ENCODE measurements at places on chromosomes 2 and 18. TPM values are rescaled to one million over a fixed set of nuclear protein-coding genes. Genes with fewer than 3 reads are reported as not detected.

Gene ADD2
- 2.9 TPM for total RNA-seq

Gene USP14
- total RNA-seq: 41.9 TPM

Gene NRP2
- 37.7 TPM for total RNA-seq

Gene AOX1
- 38.6 TPM for total RNA-seq

Gene MALL
- 26.2 TPM for total RNA-seq

Gene SCG2
- 0.57 TPM for total RNA-seq

- no peaks in the 10 kb centered on the region for H3K36me3 ChIP-seq
- no peak for DNase-seq
- H3K27ac ChIP-seq: no peak overlapping the region
- H3K4me1 ChIP-seq: no peaks in the 10 kb centered on the region
- no peaks in the 10 kb centered on the region for H3K27me3 ChIP-seq
- no peak overlapping the region for H3K4me3 ChIP-seq
These were observed 149.1 kb downstream of the GREB1L start for GRCh38 chr18:21391074-21391673.

- no peaks in the 10 kb centered on the region for H3K36me3 ChIP-seq
- no peak for DNase-seq
- no peaks in the 10 kb centered on the region for H3K4me1 ChIP-seq
- no peaks in the 10 kb centered on the region for H3K27me3 ChIP-seq
- H3K27ac ChIP-seq: no peak overlapping the region
These were observed 195.8 kb downstream of the HDAC4 start for GRCh38 chr2:239204876-239205468.

DNA sequence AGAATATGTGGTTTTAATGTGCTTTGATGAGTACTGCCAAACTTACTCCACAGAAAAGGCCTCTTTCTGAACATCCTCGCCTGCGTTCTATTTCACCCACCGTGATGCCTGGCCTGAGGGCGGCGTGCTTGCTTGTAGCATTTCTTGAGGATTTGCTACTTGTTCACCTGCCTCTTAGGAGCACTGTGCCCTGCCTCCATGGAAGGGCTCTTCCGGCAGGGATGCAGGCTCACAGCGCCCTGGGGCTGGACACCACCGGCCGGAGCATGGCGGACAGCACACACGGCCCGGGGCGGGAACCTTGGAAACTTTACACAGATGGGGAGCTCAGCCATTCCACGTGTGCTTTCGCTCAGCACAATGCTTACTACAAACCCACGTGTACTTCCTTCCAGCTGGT lies 37.1 kb downstream of the ANO7 start:
- no peak overlapping the region for H3K27ac ChIP-seq
- no peaks in the 10 kb centered on the region for H3K4me1 ChIP-seq
- no peak for DNase-seq
- peaks cover 3% of the 10 kb centered on the region for H3K36me3 ChIP-seq
- no peak overlapping the region for H3K4me3 ChIP-seq

- DNase-seq: no peak
- H3K4me3 ChIP-seq: no peak overlapping the region
- no peaks in the 10 kb centered on the region for H3K36me3 ChIP-seq
- H3K27me3 ChIP-seq: no peaks in the 10 kb centered on the region
These were observed 18.3 kb downstream of the ASXL3 start for GRCh38 chr18:33596178-33596854.

DNA sequence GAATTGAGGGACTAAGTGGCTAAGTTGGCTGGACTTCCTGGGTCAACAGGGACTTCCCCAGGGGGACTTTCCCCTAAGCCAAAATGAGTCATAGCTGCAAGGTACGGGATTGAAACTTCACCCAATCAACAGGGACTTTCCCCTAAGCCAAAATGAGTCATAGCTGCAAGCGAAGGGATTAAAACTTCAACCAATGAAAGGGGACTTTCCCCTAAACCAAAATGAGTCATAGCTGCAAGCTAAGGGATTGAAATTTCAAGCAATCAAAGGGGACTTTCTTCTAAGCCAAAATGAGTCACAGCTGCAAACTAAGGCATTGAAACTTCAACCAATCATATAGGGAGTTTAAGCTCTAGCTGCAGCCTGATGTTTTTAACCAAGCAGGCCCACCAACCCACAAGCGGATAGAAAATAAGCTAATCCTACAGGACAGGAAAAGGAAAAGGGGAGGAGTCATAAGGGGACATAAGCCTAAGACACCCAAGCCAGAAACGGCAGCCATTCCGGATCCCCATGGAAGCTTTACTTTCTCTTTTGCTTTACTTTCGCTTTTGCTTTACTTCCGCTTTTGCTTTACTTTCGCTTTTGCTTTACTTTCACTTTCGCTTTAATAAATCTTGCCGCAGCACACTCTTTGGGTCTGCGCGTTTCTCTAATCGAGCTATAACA lies 1375.4 kb upstream of the CELF4 start:
- no peaks in the 10 kb centered on the region for H3K4me1 ChIP-seq
- no peak overlapping the region for H3K4me3 ChIP-seq
- no peak overlapping the region for H3K27ac ChIP-seq
- H3K27me3 ChIP-seq: no peaks in the 10 kb centered on the region

DNA sequence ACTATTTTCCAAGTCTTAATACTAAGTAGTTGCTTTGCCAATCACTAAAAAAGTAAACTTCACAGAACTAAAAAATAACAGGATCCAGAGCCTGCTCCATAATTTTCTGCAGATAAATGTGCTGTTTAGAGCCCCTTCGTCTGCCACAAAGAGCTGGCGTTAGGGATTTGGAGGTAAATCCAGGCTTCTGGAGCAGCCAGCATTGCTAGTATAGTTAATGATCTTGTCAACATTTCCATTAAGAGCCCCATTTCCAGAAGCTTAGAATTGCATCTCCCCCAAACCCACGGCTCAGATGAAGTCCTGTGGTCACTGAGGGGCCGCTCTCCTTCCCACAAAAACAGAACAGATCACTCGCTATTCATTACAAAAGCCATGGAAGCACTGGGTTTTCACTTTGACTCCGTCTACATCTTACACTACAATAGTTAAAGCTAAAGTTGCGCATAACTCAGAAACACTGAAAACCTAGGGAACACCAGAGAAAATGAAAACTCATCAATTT lies 41.9 kb downstream of the ZNF516 start:
- no peak overlapping the region for H3K4me3 ChIP-seq

GRCh38 chr2:196957881-196958525 lies 31.5 kb upstream of the PGAP1 start:
- H3K4me3 ChIP-seq: no peak overlapping the region
- no peaks in the 10 kb centered on the region for H3K4me1 ChIP-seq
- no peaks in the 10 kb centered on the region for H3K36me3 ChIP-seq
- H3K27ac ChIP-seq: no peak overlapping the region
- no peaks in the 10 kb centered on the region for H3K27me3 ChIP-seq

- no peak overlapping the region for H3K27ac ChIP-seq
- no peaks in the 10 kb centered on the region for H3K27me3 ChIP-seq
- no peaks in the 10 kb centered on the region for H3K36me3 ChIP-seq
These were observed 13.3 kb downstream of the LGALSL start for GRCh38 chr2:64467096-64467843.

GRCh38 chr2:25614711-25615110 lies 58.7 kb downstream of the DTNB start:
- no peaks in the 10 kb centered on the region for H3K36me3 ChIP-seq
- no peak overlapping the region for H3K4me3 ChIP-seq
- no peaks in the 10 kb centered on the region for H3K27me3 ChIP-seq

DNA sequence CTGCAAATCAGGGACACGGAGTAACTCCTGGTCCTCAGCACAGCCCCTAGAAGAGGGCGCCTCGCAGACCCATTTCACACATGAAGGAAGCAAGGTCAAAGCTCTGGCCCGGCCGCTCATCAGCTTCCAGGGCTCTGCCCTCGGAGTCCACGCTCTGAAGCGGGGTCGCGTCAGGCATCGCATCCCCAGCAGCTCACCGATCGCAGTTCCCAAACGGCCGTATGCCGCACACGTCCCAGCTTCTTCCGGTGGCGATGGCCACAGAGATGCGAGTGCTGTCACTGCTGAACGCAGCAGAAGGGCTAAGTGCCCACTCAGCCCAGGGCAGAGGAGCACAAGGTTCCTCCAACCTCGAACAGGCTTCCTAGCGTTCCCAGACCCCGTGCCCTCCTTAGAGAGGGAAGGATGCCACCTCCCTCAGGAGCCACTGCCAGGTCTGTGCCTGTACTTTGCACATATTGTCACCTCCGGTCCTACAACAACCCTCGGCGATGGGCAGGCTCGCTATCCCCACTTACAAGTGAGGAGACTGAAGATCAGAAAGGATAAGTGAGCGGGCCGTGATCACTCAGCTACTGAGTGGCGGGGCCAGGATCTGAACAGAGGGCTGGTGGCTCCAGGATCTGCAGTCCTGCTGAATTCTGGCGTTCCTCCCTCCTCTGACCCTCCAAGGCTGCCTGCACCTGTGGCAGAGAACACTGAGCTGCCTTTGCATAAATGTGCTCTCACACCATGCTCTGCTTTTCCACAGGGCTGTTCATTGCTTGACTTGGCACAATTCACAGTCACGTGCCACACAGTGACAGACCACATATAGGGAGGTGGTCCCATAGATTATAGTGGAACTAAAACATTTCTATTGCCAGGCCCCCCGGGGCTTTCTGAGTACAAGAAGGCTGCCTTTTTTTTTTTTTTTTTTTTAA lies 71.4 kb downstream of the COPS8 start:
- H3K36me3 ChIP-seq: no peaks in the 10 kb centered on the region
- H3K27ac ChIP-seq: no peak overlapping the region
- H3K27me3 ChIP-seq: no peaks in the 10 kb centered on the region
- no peak overlapping the region for H3K4me3 ChIP-seq
- no peak for DNase-seq

- DNase-seq: no peak
- no peaks in the 10 kb centered on the region for H3K27me3 ChIP-seq
- no peaks in the 10 kb centered on the region for H3K4me1 ChIP-seq
- H3K4me3 ChIP-seq: no peak overlapping the region
- no peak overlapping the region for H3K27ac ChIP-seq
These were observed 296.2 kb upstream of the SPRED2 start for GRCh38 chr2:65728477-65729180.

DNA sequence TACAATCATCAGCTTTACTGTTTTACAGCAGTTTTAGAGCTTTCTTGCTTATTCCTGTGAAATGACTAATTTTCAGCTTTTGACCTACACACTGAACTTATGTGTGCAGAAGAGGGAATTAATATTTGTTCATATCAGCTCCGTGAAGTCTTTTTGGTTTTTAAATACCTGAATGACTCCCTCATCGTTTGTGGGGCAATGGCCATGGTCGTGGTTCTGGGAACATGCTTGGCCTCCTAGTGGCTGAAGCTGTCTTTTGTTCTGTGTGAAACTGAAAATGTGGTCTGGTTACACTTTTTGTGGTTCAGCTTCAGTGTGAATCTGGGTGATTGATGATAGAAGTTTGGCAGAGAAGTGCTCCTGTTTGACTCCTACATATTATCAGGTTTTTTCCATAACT lies 408.1 kb downstream of the THSD7B start:
- H3K4me1 ChIP-seq: no peaks in the 10 kb centered on the region
- no peak overlapping the region for H3K27ac ChIP-seq
- DNase-seq: no peak
- no peaks in the 10 kb centered on the region for H3K36me3 ChIP-seq

DNA sequence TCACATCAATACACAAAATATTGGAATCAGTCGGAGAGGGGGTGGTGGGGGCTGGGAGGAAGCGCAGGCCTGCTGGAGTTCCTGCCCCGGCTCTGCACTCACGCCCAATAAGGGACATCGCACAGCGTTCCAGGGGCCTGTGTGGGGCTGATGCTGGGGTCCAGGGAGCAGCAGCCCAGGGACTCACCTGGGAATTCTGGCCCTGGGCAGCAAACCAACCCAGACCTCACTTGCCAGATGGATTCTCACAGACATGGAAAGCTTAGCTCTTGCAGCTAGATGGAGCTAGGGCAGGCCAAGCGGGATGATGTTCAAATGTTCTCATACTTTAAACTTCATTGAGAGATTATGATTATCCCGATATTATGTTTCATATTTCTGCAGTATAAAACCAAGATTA lies 266.6 kb upstream of the TANK start:
- H3K27ac ChIP-seq: no peak overlapping the region
- H3K4me1 ChIP-seq: no peaks in the 10 kb centered on the region
- H3K4me3 ChIP-seq: no peak overlapping the region
- no peaks in the 10 kb centered on the region for H3K36me3 ChIP-seq

DNA sequence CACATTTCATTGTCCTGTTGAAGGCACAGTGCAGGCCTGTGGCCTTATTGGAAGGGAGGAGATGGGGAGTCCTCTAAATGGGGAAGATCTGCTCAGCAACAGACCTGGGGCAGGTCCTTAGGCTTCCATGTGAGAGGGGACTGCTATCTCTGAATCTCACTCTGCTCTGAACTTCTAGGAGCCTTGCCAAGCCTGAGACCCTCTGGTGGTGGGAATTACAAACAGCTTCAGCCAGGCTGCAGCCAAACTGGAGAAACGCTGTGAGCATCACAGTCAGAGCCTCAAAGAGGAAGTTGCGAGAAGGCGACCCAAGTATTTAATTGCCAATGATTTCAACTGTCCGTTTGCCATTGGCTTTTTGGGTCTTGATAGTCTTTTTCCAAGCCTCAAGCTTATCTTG lies 66.8 kb upstream of the MC2R start:
- no peaks in the 10 kb centered on the region for H3K4me1 ChIP-seq
- no peak overlapping the region for H3K27ac ChIP-seq
- no peak overlapping the region for H3K4me3 ChIP-seq
- no peaks in the 10 kb centered on the region for H3K27me3 ChIP-seq

DNA sequence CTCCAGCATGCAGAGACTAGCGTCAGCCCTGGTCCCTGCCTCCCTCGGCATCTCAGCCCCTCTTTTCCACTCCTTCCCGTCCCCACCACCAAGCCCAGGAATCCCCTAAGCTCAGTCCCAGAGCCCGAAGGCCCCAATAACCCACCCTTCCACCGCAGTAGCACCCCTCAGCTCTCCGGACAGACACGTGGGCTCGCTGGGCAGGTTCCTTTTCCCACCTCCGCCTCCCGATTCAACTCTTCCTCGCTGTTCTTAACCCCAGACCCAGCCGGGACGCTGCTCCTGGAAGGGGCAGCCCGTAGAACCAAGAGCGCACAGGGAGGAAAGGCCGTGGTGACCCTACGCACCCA lies 1.4 kb downstream of the IHH start:
- DNase-seq: no peak
- H3K36me3 ChIP-seq: no peaks in the 10 kb centered on the region
- peak overlapping the region; percentile 63 for H3K4me3 ChIP-seq
- peak overlapping the region; percentile 71 for H3K27ac ChIP-seq

GRCh38 chr18:67961701-67962440 lies 445.4 kb upstream of the DSEL start:
- H3K4me1 ChIP-seq: no peaks in the 10 kb centered on the region
- H3K27ac ChIP-seq: no peak overlapping the region
- H3K36me3 ChIP-seq: no peaks in the 10 kb centered on the region

DNA sequence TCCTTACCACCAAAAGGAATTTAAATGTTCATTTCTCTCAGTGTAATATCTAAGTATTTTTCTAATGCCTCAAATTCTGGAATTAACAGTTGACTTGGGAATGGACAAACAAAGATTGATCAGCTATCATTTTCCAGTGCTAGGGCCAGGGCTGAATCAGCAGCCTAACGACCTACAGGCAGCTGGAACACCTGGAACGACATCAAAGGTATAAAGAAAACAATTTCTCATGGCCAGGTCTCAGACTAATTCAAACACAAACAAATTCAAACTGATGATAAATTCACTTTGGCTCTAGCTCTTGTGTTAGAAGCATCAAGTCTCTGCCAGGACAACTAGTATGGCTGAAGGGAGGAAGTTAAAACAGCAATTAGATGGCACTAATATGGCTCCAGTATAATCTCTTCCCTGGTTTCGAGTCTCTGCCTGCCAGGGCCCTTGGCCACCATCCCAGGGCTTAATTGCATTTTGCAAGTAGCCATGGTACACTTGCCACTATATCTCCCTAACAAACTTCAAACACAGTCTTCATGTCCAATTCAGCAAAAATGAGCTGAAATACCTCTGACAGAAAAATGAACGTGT lies 70.2 kb upstream of the FSHR start:
- no peak for DNase-seq
- no peaks in the 10 kb centered on the region for H3K27me3 ChIP-seq
- no peak overlapping the region for H3K27ac ChIP-seq
- H3K4me1 ChIP-seq: no peaks in the 10 kb centered on the region
